Fibroblast of the aortic adventitia (primary cell): ENCODE measurements at places on chromosomes 2 and 18. TPM values are rescaled to one million over a fixed set of nuclear protein-coding genes. Genes with fewer than 3 reads are reported as not detected.

DNA sequence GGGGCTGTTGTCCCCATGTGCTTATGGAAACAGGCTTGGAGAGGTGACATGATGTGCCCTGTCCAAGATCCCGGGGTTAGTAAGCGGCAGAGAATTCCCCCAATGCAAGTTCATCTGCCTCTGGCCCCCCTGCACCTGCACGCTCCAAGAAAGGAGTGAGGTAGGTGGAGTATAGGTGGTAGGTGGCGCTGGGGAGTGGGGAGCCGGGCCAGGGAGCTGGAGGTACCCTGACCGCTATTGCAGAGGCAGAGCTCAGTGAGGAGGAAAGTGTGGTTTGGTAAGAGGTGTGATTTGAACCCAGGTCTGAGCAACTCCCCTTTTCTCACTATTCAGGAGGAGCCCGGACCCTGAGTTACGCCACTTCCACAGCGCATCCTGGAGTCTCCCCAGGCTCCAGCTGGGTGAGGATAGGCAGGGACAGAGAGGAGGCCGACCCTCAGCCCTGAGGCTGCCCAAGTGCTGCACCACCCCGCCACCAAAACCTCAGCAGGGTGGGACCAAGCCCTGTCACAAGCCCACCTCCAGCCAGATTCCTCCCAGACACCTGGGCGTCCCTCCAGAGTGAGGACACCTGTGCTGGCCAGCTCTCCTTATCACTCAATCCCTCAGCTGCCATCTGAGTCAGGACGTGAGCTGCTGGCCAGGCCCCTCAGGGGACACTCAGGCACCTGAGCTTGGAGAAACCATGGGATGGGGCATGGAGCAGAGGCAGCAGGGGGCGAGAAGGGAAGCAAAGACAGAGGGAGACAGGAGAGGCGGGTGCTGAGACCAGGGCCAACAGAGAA lies 5.6 kb downstream of the HAAO start:
- DNase-seq, result no peak

DNA sequence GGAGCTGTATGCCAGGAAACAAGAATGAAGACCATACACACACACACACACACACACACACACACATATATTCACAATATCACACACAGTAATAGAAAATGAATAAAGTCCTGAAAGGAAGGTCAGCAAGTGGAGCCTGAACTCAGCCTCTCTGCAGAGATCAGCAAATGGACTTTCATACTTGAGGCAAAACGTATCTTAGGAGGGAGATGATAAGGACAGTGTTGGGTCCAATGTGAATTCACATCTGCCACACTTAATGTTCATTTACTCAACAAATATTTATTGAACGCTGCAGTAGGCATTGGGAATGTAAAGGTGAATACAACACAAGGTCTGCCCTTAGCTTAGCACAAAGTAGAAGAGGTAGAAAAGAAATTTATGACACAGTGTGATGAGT lies 2.7 kb upstream of the MTLN start:
- no peak for DNase-seq

- DNase-seq, result no peak
Observed at GRCh38 chr2:167271932-167272331, 383.7 kb downstream of the XIRP2 start.

The SP5 gene
- total RNA-seq, result not detected in 2 replicates
